Panc1 (cell line): ENCODE measurements at places on chromosomes 5 and 9.

GRCh38 chr9:130973686-130974281, 34.7 kb upstream of the FIBCD1 start:
- no peak for DNase-seq

- peak; percentile 10 for DNase-seq
These were observed 139.8 kb downstream of the MPDZ start for GRCh38 chr9:13139641-13140171.

GRCh38 chr5:96320797-96321196, 112.3 kb downstream of the PCSK1 start:
- DNase-seq, result no peak

- DNase-seq, result peak; percentile 58
These were observed 50.1 kb upstream of the SMAD5 start for GRCh38 chr5:136082390-136083193.

DNA sequence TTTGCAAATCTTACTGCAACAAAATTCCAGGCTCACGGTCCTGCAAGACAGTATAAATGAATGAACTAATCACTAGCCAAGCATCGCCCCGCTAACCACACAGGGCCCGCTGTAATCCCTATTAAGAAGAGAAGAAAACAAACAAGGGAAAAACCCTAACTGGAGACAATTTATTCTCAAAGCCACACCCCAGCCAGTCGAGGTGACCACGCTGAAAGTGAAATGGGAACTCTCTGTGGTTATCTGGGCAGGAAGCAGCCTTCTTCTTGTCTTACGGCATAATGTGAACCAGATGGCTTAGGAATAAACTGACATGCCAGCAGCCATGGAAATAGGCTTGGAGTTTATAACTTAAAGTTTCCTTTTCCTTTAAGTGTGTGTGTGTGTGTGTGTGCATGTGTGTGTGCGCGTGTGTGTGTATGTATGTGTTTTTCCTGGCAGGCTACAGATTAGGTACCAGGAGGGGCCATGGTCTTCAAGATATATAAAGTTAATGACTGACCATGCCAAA, 120.2 kb downstream of the SEMA6A start:
- DNase-seq, result no peak

DNA sequence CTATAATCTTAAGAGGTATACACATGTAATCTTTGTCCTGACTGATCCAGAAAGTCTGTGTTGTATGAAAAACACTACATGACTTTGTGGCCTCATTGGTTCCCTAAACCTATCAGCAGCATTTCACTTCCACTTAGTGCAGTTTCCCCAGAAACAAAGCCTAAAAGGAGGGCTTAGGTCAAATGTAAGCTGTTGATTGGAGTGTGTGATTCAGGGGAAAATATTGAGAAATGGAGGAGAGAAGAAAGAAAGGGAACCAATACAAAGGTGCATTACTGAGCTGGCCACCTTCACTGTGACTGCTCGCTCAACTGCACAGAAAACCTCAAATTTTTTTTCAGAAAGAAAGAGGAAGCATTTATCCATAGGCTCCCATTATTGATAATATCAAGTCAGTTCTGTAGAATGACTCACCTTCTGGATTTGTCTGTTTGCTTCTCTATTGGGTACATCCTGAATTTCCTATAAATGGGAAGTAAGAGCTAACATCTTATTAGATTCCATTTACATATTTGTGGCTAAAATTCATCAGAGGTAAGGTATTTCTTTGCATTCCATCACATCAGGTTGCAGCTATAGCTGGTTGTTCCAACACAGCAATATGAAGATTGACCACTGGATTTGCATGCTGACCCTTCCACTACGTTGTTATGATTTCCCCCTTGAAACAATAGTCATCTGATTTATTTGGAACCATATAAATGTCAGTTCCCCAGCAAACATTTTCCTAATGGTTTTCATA, 10.3 kb upstream of the FST start:
- no peak for DNase-seq

GRCh38 chr9:68979538-68980314, 34.2 kb downstream of the PRKACG start:
- DNase-seq, result no peak

DNA sequence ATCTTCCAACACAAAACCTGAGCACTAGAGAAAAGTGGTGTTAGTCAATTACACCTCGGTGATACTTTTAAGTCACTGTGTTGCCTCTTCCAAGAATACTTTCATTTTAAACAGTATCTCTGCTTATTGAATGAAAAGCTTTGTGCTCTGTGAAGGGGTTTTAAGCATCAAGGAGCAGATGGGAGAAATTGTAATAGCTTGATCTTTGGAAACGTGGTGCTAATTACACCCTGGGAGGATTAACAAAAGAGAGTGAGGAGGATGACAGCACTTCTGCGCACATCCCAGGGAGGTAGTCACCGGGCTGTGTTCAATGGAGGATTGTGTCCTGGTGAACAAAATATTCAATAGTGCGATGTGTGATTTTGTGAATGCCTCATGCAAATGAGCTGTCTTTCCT, 477.4 kb upstream of the ADAMTS16 start:
- no peak for DNase-seq

DNA sequence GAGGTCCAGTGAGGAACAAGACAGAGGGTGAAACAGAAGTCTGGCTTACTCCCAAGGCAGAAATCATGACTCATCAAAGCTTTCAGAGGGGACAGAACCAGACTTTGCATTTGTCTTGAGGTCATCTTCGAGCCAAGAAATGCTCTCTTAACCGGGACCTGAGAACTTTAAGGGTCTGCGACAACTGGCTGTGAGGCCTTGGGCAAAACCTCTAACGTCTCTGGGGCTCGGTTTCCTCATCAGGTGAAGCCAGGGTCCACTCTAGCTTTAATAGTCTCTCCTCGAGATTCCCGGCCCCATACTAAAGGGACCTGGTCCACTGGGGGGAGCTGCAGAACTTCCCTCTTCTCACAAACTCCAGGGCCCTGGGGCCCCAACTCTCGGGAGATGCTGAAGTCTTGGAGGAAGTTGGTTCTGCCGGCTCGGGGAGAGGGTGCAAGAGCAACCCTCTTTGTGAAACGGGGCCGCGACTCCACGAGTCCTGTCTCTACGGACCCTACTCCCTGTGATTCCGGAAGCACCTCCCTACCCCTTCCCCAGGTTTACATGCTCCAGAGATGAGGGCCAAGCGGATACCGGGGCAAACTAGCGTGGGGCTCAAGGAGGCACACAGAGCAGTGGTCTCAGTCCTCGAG, 2.6 kb downstream of the GLIS3 start:
- DNase-seq, result no peak

DNA sequence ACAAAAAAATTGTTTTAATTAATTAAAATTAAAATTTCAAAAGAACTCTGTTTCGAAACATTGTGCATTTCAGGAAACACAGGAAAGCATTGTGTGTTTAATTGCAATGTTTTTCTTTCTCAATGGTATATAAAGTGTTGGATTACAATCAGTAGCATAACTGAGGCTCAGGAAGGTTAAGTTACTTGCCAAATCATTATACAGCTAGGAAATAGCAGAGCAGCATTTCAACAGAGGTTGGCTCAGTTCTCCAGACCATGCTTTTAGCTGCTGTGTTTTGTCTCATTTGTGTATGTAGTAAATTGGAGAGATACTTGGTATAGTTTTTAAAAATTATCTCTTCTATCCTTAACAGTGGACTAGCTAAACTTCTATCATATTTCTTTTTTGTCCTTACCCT, 30.0 kb upstream of the CAMLG start:
- no peak for DNase-seq

DNA sequence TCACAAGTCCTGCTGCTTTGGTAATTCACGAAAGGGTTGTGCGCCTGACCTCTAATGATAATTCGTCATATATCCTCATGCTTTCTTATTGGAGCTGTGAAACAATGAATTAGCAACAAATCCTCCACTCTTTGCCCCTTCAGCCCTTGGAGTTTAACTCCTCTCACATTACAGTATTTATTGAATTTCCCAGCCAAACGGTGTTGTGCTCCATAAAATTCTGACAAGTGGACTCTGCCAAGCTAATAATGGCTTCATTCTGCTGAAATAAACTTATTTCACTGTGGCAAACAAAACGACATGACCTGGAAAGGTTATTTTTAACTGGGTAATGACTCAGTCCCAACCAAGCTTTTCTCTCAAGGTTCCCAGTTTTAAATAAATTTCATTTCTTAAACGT, 984.4 kb upstream of the DMAC1 start:
- no peak for DNase-seq

DNA sequence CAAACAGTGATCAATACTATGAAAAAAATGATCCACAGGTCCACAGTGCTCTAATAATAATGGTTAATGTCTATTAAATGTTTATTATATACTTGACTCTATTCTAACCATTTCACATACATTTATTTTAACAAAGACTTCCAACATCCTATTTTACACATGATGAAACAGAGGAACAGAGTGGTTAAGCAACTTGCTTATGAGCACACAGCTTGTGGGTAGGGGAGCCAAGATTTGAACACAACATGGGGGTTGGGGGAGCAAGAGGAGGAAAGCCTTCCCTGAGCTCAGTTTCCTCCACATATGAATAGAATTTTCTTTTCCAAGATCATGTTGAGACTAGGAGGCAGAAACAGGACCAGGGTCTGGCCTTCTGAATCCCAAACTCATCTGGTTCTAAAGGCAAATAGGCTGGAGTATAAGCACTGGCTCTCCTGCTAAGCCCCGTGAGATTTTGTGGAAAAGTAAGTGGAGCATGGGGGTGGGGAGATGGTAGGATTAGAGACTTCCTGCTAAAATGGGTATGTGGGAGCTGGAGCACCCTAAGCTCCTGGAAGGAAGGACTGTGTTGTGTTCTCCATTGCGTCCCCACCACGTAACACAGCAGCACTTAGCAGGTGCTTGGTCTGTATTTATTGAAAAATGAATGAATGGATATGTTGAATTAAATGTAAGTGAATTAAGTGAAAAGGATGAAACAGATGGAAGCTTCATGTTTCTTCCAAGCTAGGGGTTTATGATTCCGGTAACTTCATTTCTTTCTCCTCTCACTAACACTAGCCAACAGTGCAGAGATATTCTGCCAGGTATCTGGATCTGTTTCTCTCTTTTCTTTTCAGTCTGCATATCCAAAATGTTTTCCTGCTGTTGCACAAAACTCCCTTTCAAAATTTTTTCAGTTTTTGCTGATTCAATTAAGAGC, 26.9 kb upstream of the GALNT10 start:
- no peak for DNase-seq

DNA sequence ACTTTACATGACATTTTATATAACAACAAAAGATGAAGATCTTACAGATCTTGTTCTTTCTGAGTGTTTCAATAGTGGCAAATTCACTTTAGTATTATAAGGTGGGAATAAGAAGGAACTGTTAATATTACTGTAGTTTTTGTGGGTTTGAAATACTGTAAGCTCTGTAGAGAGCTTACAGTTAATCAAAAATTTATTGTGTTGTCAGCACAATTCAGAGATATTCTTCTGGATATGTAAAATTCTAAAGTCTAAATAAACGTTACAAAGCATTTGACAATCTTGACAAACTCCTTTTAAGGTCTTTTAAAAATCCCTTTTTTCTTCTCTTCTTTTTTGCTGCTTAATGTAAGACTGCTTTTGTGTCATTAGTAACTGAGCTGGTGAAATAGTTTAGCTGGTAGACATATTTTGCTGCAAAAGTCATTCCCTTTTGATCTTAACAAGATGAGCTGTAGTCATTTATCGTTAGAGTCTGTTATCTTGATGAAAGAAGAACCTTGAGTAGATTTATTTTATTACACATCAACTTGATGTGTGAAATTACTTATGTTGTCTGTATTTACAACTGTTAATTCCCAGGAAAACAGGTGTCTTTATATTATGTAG, 186.0 kb downstream of the WDR70 start:
- DNase-seq, result no peak

DNA sequence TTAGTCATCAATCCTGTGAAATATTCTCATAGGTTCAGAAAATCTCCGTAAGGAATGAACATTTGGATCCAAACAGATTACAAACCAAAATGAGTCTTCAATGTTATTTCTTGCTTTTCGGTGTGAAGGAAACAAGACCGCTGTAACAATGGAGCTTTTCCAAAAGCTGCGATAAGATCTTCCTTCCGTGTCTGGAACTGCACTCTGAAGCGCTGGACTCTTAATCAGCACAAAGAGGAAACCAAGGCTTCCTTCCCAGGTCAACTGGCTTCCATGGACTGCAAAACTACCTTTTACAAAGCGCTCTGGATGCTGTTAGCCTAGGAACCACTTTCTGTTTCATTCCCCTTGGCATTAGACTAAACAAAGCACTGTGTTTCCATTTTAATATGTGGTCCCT, 137.9 kb upstream of the BASP1 start:
- no peak for DNase-seq

DNA sequence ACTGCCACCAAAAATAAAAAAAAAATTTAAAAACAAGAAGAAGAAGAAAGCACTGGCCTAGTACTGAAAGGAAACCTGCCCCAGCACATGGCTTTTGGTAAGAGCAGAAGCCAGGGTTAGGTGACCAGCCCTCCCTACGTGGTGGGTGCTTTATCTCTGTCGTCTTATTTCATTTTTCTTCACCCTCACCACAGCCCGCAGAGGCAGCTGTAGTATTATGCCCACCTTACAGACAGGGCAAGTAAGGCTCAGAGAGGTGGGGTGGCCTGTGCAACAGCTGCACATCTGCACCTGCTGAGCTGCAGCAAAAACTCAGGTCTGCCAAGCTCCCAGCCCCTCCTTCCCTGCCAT, 140.8 kb upstream of the LMX1B start:
- no peak for DNase-seq

DNA sequence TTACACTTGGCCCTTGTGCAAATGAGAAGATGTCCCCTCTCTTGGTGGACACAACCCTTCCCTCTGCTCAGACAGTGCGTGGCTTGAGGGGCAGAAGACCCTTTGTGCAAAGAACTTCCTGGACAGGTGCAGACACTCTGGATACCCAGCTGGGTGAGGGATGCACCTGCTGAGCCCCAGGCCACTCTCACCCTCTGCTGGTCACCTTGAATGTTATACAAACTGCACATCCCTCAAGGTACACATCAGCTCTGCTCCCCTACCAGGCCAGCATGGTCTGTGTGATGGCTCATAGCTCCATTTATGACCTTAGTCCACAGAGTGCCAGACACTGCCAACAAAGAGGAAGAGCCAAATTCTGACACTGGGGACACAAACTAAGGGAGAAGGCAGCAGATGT, 3.1 kb upstream of the DIRAS2 start:
- DNase-seq, result no peak

GRCh38 chr9:93301291-93301811, 117.4 kb downstream of the WNK2 start:
- DNase-seq, result no peak
